Hindlimb muscle (tissue), 1 donor: ENCODE measurements at places on chromosomes 1 and 21.

DNA sequence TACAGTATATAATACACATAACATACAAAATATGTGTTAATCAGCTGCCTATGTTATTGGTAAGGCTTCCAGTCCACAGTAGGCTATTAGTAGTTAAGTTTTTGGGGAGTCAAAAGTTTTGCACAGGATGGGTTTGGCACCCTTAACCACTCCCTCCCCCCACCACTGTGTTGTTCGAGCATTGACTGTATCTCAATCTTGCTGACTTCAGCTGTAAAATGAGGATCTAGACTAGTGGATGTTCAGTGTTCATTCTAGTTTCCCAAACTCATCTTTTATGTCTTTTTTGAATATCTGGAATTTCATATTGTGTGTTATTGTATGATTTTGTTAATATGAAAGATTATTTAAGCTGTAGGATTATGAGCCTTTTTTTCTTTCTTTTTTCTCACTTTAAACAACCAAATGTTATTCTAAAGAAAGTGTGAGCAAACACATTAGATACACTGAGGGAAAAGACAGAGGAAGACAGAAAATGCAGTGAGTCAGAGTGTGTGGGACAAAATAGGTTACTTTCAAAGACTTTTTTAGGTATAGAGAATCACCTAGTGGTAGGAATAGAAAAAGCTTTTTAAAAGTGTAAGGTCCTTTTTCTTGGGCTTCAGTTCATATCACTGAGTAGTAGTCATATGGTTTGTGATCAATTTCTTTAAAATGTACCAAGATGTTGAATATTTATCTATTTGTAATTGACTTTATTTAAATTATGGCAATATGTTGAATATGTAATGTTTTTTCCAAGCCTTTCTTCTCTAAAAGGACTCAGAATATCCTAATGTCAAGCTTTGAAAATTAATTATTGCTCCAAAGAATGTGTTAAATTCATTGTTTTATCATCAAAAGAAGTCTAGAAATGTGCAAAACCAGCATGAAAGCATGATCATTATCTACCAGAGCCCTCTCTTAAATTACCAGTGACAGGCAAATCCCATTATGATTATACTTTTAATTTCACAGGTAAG is 17.9 kb upstream of the CENPF start:
- DNase-seq, result peak; percentile 22

DNA sequence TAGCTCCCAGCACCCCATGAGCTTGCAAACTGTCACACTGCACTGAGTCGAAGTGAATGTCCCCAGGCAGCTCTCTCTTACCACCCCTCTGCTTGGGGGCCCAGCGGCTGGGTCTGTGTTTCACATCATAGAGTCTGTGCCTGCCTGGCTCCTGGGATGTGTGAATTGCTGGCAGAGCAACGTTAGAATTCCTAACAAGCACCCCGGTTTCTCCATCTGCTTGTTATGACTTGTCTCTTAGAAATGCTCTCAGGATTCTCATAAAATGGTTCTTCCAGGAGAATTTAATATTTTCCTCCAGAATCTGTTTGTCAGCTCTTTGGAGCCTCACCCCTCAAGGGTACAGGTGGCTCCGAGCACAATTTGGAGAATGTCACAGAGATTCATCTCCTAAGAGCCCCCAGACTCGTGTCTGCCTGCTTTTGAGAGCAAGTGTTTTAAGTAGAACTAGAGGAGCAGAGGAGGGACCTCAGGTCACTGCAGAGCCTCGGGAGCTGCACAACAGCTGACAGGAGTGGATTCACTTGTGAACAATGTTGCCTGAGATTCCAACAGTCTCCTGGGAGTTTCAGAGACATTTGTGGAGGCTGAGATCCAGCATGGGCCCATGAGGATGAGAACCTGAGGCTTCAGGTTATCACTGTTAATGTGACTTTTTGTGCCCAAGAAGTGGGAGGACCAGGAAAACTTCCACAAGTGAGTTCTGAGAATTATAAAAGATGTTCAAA is 131.5 kb downstream of the KCNJ6 start:
- DNase-seq, result no peak

GRCh38 chr1:170619241-170620028 is 44.5 kb upstream of the PRRX1 start:
- peak; percentile 23 for DNase-seq

- no peak for DNase-seq
These were observed 43.0 kb upstream of the TRABD2B start for GRCh38 chr1:48040154-48040553.

DNA sequence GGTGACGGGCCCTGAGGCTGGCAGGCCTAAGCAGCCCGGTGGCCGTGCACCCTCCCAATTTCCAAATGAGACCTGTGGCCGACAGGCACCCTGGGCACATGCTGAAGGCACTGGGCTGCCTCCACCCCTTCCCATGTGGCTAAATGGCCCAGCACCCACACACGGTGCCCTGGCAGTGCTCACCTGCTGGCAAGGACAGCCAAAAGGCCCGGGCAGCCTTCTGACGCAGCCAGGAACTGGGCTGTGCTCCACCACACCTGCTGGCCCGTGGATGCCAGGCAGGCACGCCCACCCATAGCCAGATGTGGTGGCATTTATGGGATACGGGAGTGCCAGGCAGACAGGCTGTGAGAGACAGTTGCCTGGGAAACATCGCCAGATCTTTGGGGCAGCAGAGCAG is 4.0 kb upstream of the FAAP20 start:
- no peak for DNase-seq

DNA sequence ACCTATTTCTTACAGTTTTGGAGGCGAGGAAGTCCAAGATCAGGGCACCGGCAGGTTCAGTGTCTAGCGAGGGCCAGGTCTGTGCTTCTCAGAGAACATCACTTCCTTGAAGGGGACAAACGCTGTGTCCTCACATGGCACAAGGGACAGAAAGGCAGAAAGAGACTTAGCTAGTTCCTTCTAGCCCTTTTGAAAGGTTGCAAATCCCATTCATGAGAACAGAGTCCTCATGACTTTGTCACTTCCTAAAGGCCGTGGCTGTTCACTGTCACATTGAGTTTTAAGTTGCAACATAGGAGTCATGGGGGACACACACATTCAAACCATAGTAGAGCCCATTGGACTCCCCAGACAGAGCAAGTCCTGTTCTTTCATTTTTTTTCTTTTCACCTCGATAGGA is 27.4 kb downstream of the PER3 start:
- DNase-seq, result no peak

DNA sequence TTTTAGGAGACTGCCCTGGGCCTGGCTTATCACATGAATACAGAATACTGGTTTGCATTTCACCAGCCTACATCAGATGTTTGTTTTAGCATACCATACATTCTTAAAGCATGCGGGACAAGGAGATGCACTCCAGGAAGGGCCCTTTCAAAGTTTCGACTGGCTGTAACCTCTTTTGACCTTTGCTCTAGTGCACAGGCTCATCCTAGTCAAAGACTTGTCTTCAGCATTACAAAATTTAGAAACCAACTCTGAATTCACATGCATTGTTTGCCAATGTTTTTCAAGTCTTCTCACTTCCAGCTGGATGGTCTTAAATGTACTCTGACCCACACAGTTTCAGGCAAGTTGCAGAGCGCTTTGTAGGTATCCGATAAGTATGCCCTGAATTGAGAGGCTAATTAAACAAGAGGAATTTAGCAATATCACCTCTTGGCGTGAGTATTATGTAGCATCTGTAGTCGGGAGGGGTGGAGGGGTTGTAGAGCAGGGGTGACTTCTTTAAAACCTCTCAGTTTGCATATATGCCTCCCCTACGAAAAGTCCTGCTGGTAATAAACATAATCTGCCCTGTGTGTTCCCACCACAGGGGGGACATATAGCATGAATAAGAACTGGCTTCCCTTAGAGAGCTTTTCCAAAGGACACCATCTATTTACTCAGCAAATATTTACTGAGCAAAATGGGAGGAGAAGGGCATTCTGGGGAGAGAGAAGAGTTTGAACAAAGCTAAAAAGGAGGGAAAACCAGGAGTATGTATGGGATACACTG is 24.4 kb upstream of the AHCYL1 start:
- DNase-seq, result no peak

GRCh38 chr1:189866606-189867005 is 611.1 kb downstream of the BRINP3 start:
- DNase-seq, result peak; percentile 6

- DNase-seq, result no peak
These were observed 3.1 kb downstream of the BCAR3 start for GRCh38 chr1:93678491-93678890.

GRCh38 chr1:201778279-201779065 is 50.5 kb upstream of the IPO9 start:
- no peak for DNase-seq
